Effector memory CD4-positive, alpha-beta T cell (primary cell): ENCODE measurements at places on chromosomes 16 and 17.
A peak's percentile ranks its signal among the peaks of the same experiment; 100 is the strongest.

GRCh38 chr17:31738488-31738887 lies 120.6 kb downstream of the COPRS start:
- H3K36me3 ChIP-seq = no peaks in the 10 kb centered on the region
- H3K4me3 ChIP-seq = no peak overlapping the region
- H3K4me1 ChIP-seq = no peaks in the 10 kb centered on the region
- H3K27me3 ChIP-seq = no peaks in the 10 kb centered on the region
- H3K27ac ChIP-seq = no peak overlapping the region

- no peaks in the 10 kb centered on the region for H3K36me3 ChIP-seq
- no peak overlapping the region for H3K4me3 ChIP-seq
Measured at GRCh38 chr17:56142325-56142724, 10.9 kb upstream of the ANKFN1 start.

DNA sequence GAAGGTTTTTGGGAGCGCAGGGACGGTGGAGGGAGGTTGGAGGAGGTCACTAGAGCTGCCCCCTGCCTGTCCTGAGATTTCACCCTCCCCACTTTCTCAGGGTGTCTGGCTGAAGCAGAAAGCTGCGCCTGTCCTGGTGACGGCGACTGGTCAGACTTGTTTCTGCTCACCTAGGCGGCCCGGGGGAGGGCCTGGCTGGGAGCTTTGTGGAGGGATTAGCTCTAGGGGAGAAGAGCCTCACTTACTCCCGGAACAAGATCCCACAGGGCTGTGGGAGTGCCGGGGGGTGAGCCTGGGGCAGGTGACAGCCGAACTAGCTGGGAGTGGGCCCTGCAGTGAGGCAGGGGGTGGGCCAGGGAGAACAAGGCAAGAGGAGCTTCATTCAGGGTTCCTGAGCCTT lies 11.5 kb downstream of the NHERF1 start:
- H3K36me3 ChIP-seq = peaks cover 24% of the 10 kb centered on the region
- peak overlapping the region; percentile 22 for H3K4me3 ChIP-seq
- peak overlapping the region; percentile 58 for H3K27ac ChIP-seq
- H3K4me1 ChIP-seq = peaks cover 58% of the 10 kb centered on the region

DNA sequence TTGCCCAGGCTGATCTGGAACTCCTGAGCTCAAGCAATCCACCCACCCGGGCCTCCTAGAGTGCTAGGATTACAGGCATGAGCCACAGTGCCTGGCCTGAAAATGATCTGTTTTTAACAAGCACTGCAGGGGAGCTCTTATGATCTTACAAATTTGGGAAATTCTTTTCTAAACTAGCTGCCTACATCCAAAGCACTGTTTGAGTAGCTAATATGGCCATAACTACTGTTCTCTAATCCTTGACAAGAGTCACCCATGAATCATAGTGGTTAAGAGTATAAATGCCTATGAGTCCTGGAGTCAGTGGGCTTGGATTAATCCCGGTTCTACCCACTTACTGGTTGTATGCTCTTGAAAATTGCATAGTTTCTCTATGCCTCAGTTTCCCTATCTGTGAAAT lies 1.4 kb upstream of the CPPED1 start:
- H3K27me3 ChIP-seq = no peaks in the 10 kb centered on the region
- no peak overlapping the region for H3K4me3 ChIP-seq
- H3K27ac ChIP-seq = no peak overlapping the region
- H3K36me3 ChIP-seq = no peaks in the 10 kb centered on the region

- H3K4me1 ChIP-seq = peaks cover 15% of the 10 kb centered on the region
- H3K27ac ChIP-seq = no peak overlapping the region
- H3K27me3 ChIP-seq = no peaks in the 10 kb centered on the region
- H3K4me3 ChIP-seq = no peak overlapping the region
- no peak for DNase-seq
Measured at GRCh38 chr17:17966399-17966798, 5.8 kb downstream of the TOM1L2 start.

GRCh38 chr17:21275047-21275578 lies 9.4 kb upstream of the MAP2K3 start:
- no peak for DNase-seq
- no peaks in the 10 kb centered on the region for H3K27me3 ChIP-seq
- peak overlapping the region; percentile 61 for H3K4me3 ChIP-seq
- peaks cover 34% of the 10 kb centered on the region for H3K4me1 ChIP-seq
- H3K27ac ChIP-seq = peak overlapping the region; percentile 86

GRCh38 chr17:33561569-33562334 lies 268.7 kb upstream of the ASIC2 start:
- no peak overlapping the region for H3K4me3 ChIP-seq
- H3K27ac ChIP-seq = no peak overlapping the region
- H3K4me1 ChIP-seq = no peaks in the 10 kb centered on the region
- DNase-seq = no peak
- no peaks in the 10 kb centered on the region for H3K27me3 ChIP-seq

DNA sequence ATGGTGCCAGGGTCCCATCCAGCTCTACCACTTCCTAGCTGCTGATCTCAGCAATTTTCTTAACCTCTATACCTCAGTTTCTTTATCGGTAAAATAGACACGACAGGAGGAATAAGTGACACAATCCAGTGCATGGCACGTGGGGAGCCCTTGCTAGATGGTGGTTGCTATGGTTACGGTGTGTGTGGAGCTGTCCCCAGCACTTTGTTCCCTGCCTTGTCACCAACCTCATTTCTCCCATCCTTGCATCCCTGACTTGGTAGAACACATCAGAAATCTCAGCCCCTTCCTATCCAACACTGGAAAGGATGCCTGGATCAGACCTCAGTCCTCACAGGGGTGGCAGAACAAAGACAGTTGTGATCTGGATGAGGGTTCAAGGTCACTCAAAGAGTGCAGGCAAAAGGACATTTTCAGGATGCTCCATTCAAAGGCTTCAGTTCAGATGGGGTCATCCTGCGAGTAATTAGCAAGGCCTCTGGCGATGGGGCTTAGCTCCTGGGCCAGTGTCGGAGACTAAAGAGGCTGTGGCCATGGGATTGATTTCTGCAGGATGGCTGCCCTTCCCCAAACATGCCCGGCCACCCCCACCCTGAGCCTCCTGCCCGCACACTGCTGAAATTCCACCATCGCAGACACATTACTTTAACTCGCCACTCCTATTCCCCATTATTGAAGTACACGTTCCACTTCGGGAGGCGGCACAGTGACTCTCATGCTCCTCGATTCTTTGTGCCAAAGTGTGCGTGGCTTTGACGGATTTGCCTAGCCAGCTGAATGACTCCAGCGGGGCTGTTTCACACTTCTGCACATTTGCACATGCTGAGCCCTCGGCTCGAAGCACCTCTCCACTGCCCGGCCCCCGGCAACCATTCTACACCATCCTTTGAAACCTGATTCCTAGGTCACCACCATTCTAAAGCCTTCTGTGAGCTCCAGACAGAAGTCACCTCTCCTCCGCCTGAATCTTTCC lies 40.3 kb downstream of the WNT3 start:
- DNase-seq = no peak
- H3K27me3 ChIP-seq = no peaks in the 10 kb centered on the region
- H3K36me3 ChIP-seq = no peaks in the 10 kb centered on the region
- H3K4me1 ChIP-seq = no peaks in the 10 kb centered on the region
